ENCODE measurements at places on chromosomes 6 and 20.

DNA sequence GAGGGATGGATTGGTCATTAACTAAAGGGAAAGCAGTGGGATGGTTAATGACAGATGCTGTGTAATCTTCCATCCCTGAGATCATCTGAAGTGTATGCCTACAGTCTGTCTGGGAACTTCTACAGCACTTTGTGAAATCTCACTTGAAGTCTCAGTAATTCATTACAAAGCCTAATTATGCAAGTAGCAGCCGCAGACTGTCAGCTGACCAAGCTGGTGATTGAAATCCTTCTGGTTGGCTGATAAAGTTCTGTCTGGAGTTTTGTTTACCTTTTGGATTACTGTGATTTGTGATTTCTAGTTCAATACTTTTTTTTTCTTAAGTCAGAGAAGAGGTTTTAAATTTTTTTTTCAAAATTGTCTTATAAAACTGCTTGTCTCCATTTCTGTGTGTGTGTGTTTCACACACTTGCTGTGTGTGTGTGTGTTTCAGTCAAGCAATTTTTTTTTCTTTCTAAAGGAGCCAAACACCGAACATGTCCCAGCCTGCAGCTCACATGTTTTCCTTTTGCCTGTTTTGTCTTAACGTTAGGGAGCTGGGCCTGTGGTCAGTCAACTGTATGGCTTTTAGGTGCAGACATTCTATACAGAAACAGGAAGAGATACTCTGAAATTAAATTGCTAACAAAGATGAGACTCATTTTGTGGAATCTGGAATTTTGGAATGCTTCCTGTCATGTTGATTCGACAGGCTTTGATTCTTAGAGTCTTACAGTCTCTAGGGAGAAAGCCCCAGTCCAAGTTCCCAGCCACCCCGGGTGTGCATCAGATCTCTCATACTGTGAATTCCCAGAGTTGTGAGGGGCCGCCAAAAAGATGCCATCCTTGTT, 28.5 kb upstream of the ADGRF4 start:
- DNase-seq = no peak

- no peak for DNase-seq
These were observed 539.7 kb upstream of the MARCKS start for GRCh38 chr6:113317442-113317841.

GRCh38 chr6:146990821-146991798, 213.1 kb upstream of the STXBP5 start:
- DNase-seq = no peak

- no peak for DNase-seq
These were observed 2.8 kb downstream of the MDC1 start for GRCh38 chr6:30714263-30714662.

DNA sequence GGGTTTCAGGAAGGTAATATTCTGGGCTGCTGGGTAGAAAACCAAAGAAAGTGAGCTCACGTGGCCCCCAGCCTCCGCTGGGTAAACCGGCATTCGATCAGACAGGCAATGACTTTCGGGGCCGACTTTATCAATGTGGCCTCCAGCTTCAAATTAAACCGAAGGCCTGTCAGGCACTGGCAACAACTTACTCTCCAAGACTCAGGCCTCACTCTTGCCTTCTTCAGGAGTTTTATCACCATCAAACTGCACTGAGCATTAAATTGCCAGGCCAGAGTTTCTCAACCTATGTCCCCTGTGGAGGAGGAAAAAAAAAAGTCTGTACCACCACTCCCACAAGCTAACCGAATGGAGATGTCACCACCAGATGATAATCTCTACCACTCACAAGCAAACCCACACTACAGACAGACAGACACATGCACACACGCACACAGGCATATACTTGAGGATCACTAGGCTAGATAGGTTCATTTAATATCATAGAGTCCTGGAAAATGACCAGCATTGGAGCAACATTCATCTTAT, 1.1 kb upstream of the MBOAT1 start:
- no peak for DNase-seq

DNA sequence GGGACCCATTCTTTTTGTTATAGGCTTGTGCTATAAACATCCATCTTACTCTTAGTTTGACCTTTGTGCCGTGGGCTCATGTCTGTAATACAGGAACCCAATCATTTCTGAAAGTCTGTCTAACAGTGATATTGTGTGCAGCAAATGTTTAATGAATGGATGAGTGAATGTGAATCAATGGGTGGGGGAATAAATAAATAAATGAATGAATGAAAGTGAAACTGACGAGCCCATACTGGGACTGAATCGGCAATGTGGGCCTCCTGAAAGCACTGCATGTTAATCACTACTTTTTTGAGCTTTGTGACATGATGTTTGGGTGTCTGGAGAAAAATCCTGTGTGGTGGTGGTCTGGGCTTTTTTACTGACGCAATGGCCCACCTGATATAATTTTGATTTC, 175.0 kb downstream of the GMPR start:
- peak; percentile 56 for DNase-seq

GRCh38 chr6:63724721-63725120, 89.1 kb downstream of the PHF3 start:
- no peak for DNase-seq

GRCh38 chr6:4931530-4932227, 72.2 kb downstream of the RPP40 start:
- DNase-seq = no peak

GRCh38 chr6:150584596-150584995, 15.1 kb upstream of the PLEKHG1 start:
- DNase-seq = no peak

- DNase-seq = no peak
These were observed 86.2 kb downstream of the SPTLC3 start for GRCh38 chr20:13094976-13095375.

DNA sequence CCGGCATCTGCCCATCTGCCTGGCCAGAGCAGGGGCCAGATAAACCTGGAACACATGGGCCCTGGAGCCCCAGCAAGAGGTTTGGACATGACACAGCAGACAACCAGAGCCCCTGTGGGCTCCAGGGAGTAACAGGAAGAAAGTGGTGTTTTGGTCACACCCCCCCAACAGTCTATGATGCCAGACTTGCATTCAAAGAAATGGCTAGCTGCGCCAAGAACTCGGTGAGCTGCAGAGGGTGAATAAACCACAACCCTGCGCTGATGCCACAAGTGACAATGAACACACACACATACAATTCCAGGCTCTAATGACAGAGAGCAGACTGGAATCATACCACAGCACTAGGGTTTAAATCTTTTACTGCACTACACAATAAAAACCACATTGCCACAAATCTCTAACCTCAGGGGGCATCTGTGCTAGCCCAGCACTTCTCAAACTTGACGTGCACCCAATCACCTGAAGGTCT, 34.0 kb downstream of the TRERF1 start:
- DNase-seq = no peak

- DNase-seq = no peak
These were observed 3.3 kb downstream of the MYO6 start for GRCh38 chr6:75752365-75752764.

DNA sequence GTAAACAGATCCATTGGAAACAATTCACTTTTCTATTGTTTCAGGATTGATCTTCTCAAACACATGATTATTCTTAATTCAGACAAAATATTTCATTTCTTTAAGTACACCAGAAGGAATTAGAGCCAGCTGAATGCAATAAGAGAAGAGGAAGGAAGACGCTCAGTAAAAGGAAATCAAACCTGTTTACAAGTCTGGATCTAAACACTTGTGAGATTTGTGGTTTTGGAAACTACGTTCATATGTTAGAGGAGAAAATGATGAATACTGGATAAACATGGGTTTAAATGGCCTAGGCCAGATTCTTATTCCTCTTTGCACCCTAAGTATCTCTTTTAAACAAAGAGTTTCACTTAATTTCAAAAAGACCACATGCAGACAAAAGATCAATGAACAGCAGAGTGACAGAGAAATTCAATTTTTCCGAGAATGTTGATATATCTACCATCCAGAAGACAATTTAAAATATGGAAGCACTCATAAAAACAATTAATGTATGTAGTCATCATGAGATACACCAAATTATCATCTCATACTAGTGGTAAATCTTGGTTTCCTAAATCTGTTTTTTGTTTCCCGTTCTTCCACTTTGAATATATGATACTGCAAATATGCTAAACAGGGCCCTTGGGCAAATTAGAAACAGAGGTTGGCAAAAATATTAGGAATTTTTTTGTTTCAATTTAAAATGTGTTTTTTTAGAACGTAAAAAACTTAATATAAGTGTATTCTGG, 703.5 kb upstream of the CITED2 start:
- DNase-seq = no peak
